ENCODE measurements at places on chromosomes 1 and 21.

- no peak for DNase-seq
Measured at GRCh38 chr21:26941421-26941820, 25.5 kb downstream of the ADAMTS5 start.

- DNase-seq = no peak
Measured at GRCh38 chr1:29633771-29634170, 397.4 kb downstream of the PTPRU start.

DNA sequence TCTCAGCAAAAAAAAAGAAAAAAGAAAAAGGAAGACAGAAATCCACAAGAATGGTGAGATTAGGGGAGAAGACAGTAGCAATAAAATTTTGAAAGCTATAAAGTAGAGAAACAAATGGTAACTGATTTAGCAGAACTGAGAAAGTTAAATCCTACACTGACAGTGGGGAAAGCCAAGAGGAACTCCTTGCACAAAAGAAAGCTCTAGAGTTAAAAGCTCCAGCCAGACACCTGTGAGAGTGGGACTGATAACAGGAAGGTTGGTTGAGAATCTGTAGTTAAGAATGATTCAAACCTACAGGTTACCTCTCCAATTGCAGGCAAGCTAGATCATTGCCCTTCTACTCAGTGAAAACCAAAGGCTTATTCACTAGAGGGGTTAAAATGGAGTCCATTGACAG, 23.6 kb downstream of the FBXO28 start:
- no peak for DNase-seq

DNA sequence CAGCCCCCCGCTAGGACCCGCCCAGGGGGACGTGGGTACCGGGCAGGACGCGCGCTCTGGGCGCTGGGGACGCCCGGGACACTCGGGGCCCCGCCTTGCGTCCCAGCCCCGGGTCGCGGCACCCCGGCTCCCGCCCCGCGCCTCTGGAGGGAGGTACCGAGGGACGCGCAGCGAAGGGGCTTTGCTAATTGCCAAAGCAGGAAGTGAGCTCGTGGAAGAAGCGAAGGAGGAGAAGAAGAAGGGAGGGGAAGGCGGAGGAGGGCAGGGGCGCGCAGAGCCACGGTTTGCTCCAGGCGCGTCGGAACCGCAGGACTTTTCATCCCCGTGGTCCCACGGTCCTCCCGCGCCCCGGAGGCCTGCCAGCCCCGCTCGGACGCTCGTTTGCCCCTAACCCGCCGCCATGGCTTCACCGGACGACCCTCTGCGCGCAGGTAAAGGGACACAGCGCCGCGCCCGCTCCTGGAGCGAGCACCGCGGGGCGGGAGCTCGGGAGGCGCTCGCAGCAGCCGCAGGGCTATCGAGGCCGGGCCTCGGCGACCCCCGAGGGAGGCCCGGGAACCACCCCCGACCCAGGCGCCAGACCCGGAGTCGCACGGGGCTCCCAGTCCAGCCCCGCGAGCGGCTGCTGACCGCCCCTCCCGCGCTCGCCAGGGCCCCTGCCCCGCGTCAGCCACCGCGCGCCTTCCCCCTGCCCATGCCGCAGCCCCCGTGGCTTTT, 1.3 kb downstream of the EDARADD start:
- no peak for DNase-seq

DNA sequence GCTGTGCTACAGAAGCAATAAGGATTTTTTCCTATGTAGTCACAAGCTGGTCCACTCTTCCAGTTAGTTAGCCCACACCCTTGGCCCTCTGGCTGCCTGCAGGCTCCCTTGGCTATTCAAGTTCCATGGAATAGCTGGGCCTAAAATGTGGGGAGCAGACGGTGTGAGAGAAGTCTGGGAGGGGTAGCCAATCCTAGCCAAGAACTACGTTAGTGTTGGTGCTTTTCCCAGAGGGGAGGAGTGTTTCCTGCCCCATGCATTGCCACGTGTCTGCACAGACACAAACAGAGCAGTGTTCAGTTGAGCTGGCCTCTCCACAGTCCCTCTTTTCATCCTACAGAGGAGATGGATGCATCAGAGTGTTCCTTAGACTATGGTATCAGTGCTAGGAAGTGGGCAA, 59.0 kb upstream of the IPO9 start:
- DNase-seq = peak; percentile 85

DNA sequence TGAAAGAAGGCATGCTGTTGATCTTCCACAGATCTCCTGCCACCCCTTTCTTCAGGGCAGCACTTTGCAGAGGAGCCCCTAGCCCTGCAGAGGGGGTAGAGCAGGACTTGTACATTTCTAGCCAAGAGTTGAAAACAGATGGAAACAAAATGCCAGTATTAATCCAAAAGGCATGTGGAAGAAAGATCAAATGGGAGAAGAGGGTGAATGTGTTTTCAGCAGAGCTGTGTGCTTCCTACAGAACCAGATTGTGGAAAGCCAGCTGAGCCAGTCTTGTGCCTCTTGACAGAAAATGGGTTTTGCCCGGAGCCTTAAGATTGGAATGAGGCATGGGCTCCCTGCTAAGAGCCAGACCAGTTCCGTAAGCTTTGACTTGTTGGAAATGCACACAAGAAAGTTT, 105.2 kb upstream of the TSPAN2 start:
- no peak for DNase-seq

DNA sequence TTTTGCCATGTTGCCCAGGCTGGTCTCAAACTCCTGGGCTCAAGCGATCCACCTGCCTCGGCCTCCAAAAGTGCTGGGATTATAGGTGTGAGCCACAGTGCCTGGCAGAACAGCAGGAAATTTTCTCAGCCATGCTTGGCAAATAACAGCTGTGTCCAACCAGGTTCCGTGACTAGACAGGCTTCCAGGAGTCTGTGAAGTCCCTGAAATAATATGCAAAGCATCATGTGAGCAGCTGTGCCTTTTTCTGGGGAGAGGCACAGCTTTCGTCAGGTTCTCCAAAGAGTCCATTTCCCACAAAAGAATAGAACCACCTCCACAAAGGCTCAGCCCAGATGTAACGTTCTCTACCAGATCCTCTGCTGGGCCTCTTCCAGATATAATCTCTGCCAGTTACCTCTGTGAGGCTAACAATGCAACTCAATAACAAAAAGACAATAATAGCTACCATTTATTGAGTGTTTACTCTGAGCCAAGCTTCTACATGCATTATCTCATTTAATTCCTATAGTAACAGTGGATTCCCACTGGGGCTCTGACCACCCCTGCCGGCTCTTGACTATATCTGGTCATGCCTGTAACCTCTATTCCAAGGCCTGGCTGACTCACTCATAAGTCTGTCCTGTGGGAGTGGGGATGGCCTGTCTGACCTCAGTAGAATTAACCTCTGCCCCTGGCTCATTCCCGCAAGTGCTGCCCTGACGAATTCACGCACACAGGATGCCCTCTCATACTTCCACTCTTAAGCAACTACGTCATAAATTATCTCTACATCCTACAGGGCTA, 4.0 kb upstream of the NKAIN1 start:
- peak; percentile 40 for DNase-seq

- no peak for DNase-seq
Measured at GRCh38 chr1:184940694-184941409, 33.5 kb downstream of the NIBAN1 start.

DNA sequence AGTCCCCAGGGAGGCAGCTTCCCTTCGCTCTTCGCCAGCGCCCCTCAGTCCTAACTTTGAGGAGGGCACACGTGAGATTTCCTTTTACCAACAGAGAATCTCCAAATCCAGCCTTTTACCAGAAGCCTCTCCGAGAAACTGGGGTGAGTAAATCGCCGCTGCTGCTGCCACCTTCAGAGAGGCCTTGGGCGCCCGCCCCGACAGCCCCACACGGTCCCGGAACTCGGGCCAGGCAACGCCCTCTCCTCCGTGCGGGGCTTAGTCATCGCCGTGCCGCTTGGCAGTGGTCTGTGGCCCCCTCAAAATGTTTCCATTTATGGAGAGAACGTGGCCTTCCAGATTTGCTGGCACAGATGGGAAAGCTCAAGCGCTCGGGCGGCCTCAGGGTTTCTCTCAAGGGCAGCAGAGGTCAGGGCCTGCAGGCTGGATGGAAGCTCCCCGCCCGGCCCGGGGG, 41.4 kb upstream of the COL6A2 start:
- DNase-seq = no peak

DNA sequence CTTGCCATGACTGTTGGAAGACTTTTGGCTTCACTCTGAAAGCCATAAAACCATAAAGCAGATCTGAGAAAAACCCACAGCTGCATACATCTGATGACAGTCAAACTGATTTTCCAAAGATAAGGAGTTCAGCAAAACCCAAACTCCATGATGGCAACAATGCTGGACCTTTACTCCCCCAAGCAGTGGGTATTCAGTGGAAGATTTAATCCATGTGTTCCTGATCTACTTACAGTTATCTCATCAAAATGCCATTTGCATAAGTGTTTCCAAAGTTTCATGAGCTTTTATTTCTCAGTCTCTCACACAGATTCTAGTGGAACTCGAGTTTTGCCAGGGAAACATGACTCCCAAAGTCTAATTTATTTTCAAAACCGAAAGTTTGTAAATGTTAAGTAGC, 184.9 kb downstream of the ZC3H11B start:
- no peak for DNase-seq

DNA sequence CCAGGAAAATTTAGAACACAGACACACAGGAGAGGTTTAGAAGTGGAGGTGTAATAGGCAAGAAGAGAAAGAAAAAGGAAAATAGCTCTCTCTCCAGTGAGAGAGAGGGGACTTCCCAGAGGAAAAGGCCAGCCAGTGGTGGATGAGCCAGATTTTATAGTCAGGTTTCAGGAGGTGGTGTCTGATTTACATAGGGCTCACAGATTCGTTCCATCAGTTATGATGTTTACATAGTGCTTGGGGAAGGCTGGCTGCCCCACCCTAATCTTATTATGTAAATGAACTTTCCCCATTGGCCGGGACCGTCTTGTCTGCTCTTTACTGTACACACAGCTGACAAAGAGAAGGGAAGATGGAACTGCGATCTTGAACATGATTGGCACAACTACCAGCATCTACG, 797.3 kb downstream of the PLA2G4A start:
- DNase-seq = no peak

DNA sequence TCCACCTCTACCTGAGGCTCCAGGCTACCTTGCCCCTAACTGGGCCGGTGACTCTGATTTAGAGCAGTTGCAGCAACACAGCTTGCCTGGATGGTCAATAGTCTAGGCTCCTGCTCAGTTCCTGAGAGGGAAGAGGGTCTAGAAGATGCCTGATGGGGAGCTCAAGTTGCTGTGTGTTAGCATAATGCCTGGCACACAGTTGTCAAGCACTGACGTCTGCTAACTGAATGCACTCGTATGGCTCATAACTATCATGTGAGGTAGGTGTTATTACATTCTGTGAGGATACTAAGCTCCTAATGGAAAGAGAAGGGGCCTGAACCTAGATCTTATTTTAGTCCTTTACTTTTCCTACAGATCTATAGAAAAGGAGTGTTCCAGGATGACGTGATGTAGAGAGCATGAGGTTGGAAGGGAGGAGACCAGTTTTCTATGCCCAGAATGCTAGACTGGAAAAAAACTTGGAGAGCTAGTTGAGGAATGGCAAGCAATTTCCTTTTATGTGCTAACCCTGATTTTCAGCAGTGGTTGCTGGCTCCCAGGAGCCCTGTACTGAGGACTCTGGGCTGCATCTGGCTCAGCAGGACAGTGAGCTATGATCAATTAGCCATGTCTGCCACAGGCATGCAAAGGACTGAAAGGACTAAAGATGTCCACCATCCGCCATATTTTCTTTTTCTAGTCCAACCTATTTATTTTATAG, 30.0 kb downstream of the FAM78B start:
- no peak for DNase-seq

- DNase-seq = peak; percentile 39
Measured at GRCh38 chr1:24502709-24503058, at the start of gene RCAN3. Gene RCAN3 (plus strand): TSS chr1:24502836. CDS start chr1:24514373, 11,537 bp downstream.

GRCh38 chr1:156874572-156875340, 14.1 kb downstream of the NTRK1 start:
- no peak for DNase-seq

DNA sequence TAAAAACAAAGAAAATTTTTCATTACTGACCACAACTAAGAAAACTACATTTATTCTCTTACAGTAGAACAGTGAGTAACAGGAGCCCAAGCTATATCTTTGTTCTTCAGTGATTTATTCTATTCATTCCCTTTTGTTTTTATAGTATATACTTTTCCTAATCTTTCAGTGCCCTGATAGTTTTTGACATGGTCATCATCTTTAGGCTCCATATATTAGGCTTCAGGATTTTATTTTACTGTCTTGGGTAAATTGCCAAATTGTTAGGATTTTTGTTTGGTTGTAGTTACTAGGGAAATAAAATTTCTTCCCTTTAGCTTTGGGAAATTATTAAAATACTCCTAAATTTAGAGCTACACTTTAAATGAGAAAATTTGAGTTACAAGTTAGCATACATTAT, 10.3 kb downstream of the FBXO28 start:
- no peak for DNase-seq

DNA sequence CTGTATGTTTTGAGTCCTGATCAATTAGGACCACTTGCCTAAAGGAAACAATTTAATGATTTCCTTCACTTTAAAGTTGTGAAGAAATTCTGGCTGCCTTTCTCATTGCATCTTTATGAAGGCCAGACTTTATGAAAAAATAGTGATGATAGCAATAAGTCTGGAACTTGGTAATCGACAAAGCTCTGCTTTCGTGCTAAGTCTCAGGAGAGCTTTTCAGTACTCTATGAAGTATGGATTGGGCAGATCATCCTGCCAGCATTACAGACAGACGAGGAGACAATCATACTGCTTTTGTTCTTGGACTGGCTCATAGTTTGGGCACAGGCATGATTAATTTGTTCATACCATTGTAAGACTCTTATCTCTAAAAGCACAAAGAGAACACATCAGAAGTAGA, 45.5 kb upstream of the KCNJ15 start:
- DNase-seq = no peak

DNA sequence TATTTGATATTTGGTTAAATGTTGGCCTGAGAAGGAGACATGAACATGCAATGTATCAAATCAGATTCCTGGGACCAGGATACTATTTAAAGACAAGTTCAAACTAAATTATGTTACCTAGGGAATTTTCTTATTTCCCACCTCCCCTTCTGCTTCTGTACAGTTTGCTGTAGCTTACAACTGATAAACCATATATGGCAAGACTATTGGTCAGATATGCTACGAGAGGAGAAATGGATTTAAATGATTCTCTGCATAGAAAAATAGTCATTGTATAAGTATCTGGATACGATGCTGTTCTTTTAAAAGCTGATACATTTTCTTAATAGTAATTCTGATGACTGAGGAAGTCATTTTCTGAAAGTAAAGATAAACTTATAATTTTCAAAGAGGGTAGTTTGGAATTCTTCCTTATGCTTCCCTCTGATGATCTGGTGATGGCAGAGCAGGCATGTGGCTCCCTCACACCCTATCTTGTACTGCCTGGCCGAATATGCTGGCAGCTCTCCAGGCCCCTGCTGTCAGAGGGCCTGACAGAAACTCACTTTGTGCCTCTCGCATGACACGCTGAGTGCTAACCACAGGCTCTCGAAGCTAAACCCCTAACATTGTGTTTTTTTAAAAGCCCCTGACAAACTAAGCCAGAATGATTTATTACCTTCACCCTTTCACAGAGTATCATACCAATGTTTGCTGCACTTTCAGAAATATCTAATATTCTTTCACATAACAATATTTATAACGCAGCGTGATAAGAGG, 19.4 kb downstream of the RRP15 start:
- DNase-seq = peak; percentile 39
